ENCODE measurements at places on chromosomes 1 and 21.

DNA sequence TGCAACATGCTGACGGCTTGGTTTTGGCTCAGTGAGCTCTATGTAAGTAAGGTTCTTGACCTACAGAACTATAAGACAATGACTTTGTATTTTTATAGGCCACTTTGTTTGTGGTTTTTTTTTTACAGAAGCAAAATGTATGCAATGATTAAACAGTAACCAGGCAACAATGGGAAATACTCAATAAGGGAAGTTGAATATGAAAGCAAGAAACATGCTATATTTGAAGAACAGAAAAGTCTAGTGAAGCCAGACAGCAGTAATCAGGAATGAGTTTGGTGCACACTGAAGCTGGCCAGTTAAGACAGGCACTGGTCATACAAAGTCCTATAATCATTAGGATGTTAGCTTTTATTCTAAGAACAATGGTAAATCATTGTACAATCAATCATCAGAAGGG, 1926.8 kb downstream of the NCAM2 start:
- DNase-seq: no peak

- no peak for DNase-seq
These were observed 11.8 kb downstream of the CFAP107 start for GRCh38 chr1:12757836-12758235.

GRCh38 chr21:32712043-32712442, 15.8 kb downstream of the SYNJ1 start:
- DNase-seq: no peak

GRCh38 chr21:41152147-41152546, 15.8 kb upstream of the BACE2 start:
- DNase-seq: no peak

DNA sequence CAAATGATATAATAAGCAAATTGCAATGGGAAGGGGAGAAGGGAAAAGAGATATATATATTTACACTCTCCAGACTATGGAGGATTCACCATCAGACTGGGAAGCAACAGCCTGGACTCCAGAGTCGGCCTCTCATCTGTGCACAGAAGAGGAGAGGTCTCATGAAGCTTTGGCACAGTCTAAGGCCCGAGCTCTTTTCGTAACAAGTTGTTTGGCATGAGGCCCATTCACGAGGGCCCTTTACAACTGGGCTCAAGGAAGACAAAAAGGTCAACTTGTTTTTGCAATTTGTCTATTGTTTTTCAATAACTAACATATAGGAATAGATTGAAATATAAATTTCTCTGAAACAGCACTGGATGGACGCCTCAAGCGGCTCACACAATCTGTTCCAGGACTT, 66.7 kb upstream of the AJAP1 start:
- DNase-seq: no peak

DNA sequence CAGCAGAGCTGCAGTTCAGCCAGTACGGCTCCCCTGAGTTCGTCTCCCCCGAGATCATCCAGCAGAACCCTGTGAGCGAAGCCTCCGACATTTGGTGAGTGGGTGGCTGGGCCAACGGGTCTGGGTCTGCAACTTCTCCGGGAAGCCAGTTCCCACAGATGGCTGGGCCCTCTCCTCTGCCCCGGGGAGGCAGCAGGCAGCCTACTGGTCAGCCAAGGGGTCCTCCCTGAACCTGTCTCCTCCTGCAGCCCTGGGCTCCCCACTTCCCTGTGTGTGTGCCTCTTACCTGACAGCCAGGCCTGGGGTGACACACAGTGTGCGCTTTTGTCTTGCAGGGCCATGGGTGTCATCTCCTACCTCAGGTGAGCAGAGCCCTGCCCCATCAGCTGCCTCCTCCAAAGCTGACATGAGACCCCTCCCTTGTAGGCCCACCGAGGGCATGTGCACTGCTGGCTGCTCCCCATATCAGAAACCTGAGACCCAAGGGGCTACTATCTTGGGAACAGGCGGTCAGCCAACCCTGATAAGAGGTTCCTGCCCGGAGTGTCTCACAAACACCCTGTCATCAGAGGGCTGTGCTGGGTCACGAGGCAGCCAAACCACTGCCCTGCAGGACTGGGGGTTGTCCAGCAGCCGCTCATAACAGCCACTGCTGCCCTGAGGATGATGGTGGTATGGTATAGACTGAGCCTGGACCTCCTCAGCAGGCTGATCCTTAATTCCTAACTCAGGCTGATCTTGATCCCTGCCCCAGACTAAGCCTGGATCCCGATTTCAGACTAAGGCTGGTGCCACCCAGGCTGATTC, 37.6 kb downstream of the TRIM11 start:
- DNase-seq: no peak

GRCh38 chr1:220113136-220113695, 19.3 kb downstream of the IARS2 start:
- no peak for DNase-seq

GRCh38 chr21:37424396-37424795, 57.8 kb downstream of the DYRK1A start:
- no peak for DNase-seq

GRCh38 chr1:153374071-153374470, 1.4 kb downstream of the S100A12 start:
- no peak for DNase-seq

DNA sequence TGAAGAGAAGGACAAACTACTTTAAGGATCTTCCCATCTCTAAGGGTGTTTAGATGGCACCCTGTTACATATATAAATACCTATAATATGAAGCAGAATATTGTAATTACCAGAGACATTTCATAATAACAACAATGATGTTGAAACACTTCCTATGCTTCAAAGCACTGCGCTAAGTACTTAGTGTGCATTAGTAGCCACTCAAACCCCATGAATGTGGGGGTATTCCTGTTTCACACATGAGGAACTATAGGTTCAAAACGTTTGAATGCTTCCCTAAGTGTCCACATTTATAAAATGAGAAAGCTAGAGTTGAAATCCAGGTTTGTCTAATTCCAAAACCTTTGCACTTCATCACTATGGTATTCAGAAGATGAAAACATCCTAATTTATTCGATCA, 18.5 kb upstream of the OR10J5 start:
- DNase-seq: no peak

DNA sequence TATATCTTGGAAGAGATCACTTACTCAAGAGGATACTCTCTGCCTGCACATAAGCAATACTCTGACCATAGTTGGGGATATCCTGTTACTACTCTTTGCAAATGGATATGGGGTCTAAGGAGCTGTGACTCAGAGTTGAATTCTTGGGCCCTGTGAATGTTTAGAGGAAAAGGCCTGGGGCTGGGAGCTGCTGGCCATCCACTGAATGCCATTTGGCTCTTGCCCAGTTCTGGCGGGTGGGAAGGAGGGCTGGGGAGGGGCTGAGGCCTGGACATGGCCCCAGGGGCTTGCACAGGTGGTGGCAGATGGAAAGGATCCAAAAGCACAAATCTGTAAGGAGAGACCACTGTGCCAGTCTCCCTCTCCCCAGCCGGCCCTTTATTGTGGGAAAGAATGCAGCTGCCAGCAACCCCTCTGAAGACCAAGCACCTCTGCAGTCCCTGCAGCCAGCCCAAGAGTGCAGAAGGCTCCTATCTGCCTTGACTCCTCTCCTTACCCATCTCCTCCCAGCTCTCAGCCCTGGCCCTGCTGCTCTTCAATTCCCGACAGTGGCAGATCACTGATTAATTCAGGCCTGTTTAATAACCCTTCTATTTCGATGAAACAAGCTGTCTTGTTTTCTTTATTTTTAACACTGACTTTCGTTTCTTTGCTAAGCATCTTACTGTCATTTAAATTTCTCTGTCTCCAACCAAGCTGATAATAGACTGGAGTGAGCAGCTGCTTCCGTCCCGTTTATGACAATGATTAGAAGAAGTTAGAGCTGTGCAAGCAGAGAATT, 12.1 kb downstream of the PLXNA2 start:
- DNase-seq: no peak
